ENCODE measurements at places on chromosomes 2 and 18. TPM values are rescaled to one million over a fixed set of nuclear protein-coding genes. Genes with fewer than 3 reads are reported as not detected.

- DNase-seq = peak; percentile 87
These were observed 2.7 kb upstream of the RNPEPL1 start for GRCh38 chr2:240565333-240566202.

- no peak for DNase-seq
These were observed 2.0 kb downstream of the EDAR start for GRCh38 chr2:108986916-108987510.

The TMEM178A gene
- total RNA-seq = 1.0 TPM

The CFAP53 gene
- not detected for total RNA-seq

The ATOH8 gene
- 1.9 TPM for total RNA-seq

GRCh38 chr2:39266139-39266805, 22.5 kb upstream of the CDKL4 start:
- DNase-seq = no peak

- DNase-seq = peak; percentile 85
These were observed 3.6 kb downstream of the IGFBP2 start for GRCh38 chr2:216636551-216637450.

DNA sequence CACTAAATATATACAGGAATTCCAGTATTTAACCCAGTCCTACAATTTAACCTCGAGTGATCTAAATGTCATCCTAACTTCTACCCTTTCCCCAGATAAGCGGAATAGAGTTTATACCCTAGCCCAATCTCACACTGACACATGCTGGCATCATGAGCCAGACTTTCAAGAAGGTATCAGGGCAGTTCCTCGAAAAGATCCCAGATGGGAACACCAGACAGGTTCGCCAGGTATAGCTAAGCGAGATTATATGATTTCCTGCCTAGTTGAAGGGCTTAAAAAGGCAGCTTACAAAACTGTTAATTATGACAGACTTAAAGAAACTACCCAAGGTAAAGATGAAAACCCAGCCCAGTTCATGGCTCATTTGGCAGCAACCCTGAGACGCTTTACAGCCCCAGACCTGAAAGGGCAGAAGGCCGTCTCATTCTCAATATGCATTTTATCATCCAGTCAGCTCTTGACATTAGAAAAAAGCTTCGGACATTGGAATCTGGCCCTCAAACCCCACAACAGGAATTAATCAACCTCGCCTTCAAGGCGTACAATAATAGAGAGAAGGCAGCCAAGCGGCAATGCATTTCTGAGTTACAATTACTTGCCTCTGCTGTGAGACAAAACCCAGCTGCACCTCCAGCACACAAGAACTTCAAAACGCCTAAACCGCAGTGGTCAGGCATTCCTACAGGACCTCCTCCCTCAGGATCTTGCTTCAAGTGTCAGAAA, 668.2 kb upstream of the PKDCC start:
- DNase-seq = no peak

- no peak for DNase-seq
These were observed 1077.2 kb upstream of the CDH2 start for GRCh38 chr18:29254123-29254522.

The CHRNG gene
- not detected for total RNA-seq

GRCh38 chr2:231677632-231678104, 30.7 kb upstream of the PTMA start:
- DNase-seq = peak; percentile 84

- no peak for DNase-seq
These were observed 6.3 kb downstream of the BOK start for GRCh38 chr2:241564596-241565410.

GRCh38 chr2:187320846-187321245, 127.2 kb downstream of the CALCRL start:
- DNase-seq = no peak

- DNase-seq = no peak
These were observed 223.5 kb downstream of the HRH4 start for GRCh38 chr18:24683925-24684324.

GRCh38 chr18:32319084-32319483, 129.2 kb downstream of the MEP1B start:
- DNase-seq = no peak

GRCh38 chr18:36405611-36406010, 108.1 kb downstream of the FHOD3 start:
- DNase-seq = no peak

DNA sequence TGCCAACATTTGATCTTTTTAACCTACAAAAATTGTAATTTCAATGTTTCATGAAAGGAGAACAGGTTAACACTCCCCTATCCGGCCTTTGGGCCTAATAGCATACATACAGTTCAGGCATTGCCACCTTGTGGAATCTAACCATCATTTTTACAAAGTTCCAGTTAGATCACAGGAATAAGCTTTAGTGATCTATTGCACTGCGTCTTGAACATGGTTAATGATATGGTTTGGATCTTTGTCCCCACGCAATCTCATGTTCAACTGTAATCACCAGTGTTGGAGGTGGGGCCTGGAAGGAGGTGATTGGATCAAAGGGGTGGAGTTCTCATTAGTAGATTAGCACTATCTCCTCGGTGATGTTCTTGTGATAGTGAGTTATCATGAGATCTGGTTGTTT, 58.2 kb upstream of the NEUROD1 start:
- DNase-seq = no peak

DNA sequence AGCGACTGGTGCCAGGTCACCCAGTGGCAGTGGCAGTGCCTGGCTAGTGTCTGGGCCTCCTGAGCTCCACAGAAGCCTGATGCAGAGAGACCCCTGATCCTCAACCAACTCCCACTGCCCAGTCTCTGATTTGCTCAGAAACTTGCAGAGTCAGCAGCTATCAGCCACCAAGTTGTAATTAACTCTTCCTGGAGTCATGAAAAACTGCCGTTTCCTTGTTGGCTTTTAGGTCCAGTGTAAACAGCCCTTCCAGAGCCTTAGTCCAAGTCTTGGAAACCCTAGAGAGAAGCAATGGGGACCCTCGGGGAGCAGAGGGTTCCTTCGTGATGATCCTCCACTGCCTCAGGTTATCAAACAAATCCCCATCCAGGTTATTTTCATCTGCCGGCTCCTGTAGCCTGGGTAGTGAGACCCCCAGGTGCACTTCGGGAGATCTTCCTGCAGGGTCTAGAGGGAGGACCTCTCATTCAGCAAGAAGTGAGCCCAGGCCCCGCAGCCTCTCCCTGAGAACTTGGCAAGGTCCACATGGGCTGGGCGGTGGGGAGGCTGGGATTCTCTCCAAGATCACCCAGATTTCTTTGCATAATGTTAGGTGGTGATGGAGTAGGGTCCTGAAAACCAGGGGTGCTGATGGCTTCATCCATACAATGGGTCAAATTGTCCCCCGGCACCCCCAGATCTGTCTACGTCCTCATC, 137.7 kb upstream of the HDAC4 start:
- peak; percentile 13 for DNase-seq

DNA sequence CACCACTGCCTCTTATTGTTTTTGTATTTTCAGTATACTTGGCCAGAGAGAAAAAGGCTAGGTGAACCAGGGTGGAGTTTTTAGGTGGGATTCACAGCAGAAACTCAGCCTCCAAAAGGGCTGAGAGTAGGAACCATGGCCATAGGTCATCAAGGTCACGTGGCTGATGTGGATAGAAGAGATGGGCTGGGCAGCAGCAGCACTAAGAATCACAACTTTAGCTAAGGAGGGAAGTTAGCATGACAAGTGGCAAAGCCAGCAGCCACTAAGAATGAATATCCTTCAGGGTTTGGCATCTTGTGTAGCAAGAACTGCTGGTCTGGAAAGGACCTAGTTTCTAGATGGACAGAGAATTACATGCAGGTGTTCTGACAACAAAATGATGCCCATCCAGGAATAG, 43.2 kb upstream of the SKA1 start:
- DNase-seq = no peak

The SPATA3 gene
- not detected for total RNA-seq

The GALNT5 gene
- 46.1 TPM for total RNA-seq

- no peak for DNase-seq
These were observed 436.3 kb downstream of the CBLN2 start for GRCh38 chr18:72107647-72108383.

The FSIP2 gene
- total RNA-seq = 6.7 TPM

DNA sequence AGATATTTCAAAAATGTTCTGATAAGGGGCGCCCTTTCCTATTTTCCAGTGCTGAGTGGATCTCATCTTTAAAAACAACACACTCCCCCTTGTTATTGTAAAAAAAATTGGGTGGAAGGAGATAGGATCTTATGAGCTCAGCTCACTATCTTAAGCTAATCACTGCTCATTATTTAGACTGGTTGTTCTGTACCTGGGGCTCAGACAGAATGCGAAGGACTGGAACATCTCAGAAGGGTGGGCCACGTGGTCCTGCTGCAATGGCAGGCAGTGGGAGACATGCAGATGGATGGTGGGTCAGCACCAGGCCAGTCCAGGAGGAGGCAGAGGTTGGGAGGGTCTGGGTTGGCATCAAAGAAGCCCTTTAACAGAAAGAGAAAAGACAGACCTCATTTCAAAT, 48.3 kb upstream of the GPR155 start:
- DNase-seq = no peak

The SIX3 gene
- total RNA-seq = not detected

- peak; percentile 35 for DNase-seq
These were observed 326.2 kb upstream of the SOX11 start for GRCh38 chr2:5365871-5366461.

GRCh38 chr18:59665057-59666006, 31.9 kb downstream of the CCBE1 start:
- DNase-seq = no peak

DNA sequence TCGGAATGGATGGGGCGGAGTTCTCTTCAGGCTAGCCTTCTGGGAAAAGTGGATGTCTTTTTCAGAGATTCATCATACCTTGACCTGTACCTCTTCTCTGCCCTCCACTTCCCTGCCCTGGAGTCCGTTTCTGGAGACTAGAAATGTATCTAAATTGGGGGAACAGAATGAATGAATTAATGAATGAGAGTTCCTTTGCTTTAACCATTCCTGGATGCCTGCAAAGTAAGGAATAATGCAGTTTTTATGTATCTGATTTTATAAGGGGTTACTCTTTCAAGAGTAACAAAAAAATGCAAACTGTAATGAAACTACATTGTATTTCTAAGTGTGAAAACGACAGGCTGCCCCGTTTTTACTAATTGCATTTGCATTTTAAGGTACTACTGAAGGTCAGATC, 2.0 kb downstream of the SOWAHC start:
- DNase-seq = no peak

The POTEC gene
- not detected for total RNA-seq

DNA sequence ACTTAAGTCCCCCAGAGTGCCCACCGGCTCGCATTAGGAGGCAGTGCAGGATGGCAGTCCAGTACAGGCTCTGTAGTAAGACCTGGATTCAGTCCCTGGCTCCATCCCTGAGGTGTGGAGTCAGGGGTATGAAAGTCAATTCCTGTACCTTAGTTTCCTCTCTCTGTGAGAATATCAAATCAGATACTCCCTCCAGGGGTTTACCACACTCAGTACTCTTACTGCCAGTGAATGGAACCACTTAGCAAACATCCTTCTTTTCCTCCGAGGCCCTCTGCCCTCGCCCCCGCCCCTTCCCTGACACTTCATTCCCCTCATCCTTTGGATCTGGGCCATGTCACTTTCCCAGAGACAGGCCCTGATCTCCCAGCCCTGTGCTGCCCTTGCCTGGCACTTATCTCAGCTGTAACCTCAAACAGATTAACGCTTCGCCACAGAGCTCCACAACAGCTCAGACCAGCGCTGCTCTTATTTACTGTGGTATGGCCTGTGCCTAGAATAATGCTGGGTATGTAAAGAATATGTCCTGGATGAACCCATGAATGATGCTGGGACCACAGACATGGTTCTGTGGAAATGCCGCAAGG, 159.0 kb upstream of the TMEM200C start:
- DNase-seq = no peak

- no peak for DNase-seq
These were observed 33.3 kb downstream of the ANTXR1 start for GRCh38 chr2:69046221-69046662.

- DNase-seq = no peak
These were observed 5.9 kb upstream of the NCOA1 start for GRCh38 chr2:24485197-24485596.

GRCh38 chr2:134307334-134307733, 53.5 kb downstream of the MGAT5 start:
- DNase-seq = no peak

DNA sequence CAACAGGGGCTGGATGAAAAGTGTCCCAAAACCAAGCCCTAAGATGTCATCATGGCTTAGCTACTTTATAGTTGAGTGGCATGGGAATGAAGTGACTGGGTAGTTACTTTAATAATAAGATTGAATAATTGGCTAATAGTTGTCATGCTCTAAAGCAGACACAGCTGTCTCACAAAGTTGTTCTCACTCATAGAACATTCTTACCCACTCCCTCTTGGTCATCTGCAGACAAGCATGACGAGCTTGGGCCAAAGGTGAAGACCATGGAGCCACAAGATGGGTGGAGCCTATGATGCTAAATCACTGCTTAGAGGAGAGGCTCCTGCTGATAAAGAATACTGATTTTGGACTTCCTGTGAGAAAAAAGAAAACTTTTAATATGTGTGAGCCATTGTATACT, 62.4 kb upstream of the MMADHC start:
- DNase-seq = no peak

DNA sequence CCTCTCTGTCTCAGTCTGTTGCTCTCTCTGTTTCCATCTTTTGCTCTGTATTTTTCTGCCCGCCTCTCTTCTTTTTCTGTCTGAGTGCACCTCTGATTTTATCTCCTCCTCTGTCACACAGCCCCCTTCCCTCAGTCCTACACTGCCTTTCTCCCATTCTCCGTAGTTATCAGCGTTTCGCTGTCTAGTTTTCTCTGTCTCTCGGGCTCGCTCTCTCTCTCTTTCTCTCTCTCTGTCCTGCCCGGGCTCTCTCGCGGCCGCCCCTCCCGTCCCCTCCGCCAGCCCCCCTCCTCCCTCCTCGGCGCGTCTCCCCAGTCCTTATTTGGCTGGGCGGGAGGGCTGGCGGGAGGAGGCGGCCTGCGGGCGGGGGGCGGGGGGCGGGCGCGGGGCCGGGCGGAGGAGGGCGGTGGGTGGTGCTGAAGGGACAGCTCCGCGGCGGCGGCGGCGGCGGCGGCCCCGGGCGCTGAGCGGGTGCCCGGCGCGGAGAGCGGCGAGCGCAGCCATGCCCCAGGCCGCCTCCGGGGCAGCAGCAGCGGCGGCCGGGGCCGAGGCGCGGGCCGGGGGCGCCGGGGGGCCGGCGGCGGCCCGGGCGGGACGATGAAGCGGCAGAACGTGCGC, at the start of gene KCNK3:
KCNK3 (plus strand) TSS at position 444 of the 618 bp plus-strand sequence; CDS start at position 598, 154 bp downstream.
- DNase-seq = peak; percentile 58

The TUBA4B gene
- total RNA-seq = not detected

The FOXD4L1 gene
- 0.17 TPM for total RNA-seq

Measured in mucosa of descending colon (tissue), 3 donors.